ENCODE measurements at places on chromosomes 6 and 20. TPM values are rescaled to one million over a fixed set of nuclear protein-coding genes. Genes with fewer than 3 reads are reported as not detected.

PHF3 gene
- total RNA-seq, result 45.6 TPM

OOEP gene
- not detected for total RNA-seq

ESR1 gene
- total RNA-seq, result 0.38 TPM

PRSS16 gene
- total RNA-seq, result 1.9 TPM

DNA sequence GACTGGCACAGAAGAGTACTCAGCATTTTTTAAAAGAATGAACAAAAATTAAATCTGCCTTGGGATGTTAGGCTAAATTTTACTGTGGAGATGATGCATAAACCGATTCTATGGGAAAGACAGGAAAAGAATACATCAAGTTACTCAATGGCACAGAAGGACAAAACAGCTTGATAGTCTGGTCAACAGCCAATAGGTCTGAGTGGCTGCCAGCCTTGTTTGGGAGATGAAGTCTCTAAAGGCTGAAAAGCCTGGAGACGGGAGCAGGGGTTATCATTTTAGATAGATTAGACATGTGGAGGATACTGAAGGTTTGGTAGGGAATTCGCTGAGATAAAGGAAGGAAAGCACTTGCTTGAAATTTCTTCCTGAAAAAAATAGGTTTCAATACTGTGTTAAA is 56.3 kb upstream of the LAMA2 start:
- DNase-seq, result no peak
- H3K4me1 ChIP-seq, result no peaks in the 10 kb centered on the region
- peaks cover 7% of the 10 kb centered on the region for H3K27me3 ChIP-seq

DNA sequence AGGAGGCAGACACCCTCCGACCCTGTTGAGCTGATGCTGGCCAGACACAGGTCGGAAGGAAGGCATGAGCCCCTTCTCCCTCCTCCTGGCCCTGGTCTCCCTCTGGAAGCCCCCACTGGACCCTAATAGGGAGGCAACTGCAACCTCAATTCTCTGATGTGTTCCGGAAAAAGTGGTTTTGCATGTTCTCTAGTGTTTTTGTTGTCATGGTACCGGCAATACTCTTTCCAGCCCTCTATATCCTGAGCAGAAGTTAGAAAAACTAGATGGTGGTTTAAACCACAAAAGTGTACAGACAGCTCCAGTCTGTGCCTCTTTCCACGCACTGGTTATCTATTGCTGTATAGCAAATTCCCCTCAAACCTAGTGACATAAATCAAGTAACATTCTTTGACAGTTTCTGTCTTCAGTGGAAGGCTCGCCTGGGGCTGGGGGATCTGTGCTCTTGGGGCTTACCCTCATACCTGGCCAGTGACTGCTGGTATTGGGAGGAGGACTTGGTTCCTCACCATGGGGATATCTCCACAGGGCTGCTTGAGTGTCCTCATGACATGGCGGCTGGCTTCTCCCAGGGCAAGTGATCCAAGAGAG is 37.0 kb downstream of the SYTL3 start:
- H3K4me3 ChIP-seq, result no peak overlapping the region

DNA sequence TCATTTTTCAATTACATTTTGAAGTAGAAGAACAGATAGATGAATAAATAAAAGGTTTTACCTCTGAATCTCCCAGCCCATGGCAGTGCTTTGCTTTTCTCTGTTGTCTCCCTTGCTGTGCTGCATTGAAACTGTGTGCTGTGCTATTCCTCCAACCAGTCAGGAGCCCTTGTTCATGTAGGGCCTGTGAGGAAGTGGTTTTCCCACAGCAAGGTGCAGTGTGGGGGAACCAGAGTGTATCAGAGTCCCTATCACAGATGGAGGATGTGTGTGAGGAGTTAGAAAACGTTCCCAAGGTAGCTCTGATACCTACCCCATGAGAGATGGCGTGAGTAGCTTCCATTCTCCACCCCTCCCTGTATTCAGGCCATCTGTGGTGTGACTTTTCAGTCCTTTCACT is 72.8 kb upstream of the RALGAPA2 start:
- no peak overlapping the region for H3K27ac ChIP-seq
- H3K4me1 ChIP-seq, result no peaks in the 10 kb centered on the region
- H3K36me3 ChIP-seq, result no peaks in the 10 kb centered on the region
- H3K4me3 ChIP-seq, result no peak overlapping the region

GRCh38 chr6:5497896-5498578 is 236.7 kb downstream of the FARS2 start:
- H3K4me1 ChIP-seq, result peaks cover 21% of the 10 kb centered on the region
- H3K27me3 ChIP-seq, result no peaks in the 10 kb centered on the region
- DNase-seq, result no peak
- peak overlapping the region; percentile 46 for H3K27ac ChIP-seq
- peaks cover 7% of the 10 kb centered on the region for H3K36me3 ChIP-seq
- H3K4me3 ChIP-seq, result no peak overlapping the region

DNA sequence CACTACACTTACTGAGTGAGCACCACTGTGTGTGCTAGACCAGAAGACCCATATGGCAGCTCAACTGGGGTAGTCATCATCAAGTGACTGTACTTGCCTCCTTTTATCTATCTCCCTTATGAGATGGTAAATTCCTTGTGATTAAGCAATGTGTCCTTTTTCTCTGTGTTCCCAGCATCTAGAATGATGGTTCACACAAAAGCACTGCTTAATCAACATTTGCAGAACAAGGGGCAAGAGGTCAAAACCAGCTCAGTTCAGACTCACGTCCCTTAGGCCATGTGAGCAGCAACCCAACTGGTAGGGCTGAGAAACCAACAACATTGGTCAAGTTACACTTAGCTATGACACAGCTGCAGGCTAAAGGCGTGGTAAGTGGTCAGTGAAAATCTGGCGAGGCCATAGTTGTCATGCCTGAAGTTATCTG is 10.0 kb downstream of the TRAM2 start:
- no peaks in the 10 kb centered on the region for H3K36me3 ChIP-seq
- no peak for DNase-seq

DNA sequence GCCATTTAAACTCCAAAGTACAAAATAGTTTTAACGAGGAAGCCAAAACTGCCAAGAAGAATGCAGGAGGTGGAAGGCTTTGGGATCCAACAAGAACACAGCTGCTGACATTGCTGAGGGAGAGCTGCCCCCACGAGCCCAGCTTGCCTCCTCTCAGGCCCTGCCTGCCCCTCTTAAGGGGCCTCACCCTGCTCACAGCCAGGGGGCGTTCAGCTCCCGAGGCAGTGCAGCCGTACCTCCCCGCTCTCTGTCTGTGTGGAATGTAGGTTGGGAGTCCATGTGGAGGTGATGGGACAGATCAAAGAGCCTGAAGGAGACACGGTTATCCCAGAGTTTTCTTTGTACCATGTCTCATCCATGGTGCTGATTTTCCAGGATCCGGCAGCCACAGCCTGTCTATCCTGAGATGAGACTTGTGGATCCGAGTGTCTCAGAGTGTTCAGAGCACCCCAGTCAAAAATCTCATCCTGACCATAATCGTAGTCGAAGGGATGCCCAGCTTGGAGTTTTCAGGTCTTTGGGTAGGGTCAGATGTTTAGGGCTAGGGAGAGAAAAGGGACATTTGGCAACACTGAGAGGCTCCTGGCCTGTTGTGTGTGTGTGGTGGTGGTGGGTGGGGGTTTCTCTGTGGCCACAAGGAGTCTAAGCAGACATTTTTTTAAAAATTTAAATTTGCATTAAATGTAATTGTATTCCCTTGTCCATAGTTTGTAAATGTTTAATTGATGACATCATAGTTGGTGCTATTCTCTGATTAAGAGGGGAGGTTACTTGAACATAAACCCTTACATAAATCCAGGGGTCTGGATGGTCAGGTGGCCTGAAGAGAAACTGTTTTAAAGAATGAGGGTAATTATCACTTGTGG is 111.4 kb upstream of the CLDN20 start:
- peak overlapping the region; percentile 98 for H3K27ac ChIP-seq
- H3K27me3 ChIP-seq, result no peaks in the 10 kb centered on the region
- no peak overlapping the region for H3K4me3 ChIP-seq
- H3K4me1 ChIP-seq, result peaks cover 79% of the 10 kb centered on the region
- H3K36me3 ChIP-seq, result peaks cover 23% of the 10 kb centered on the region

GRCh38 chr20:61654726-61655125 is 402.7 kb downstream of the CDH4 start:
- no peaks in the 10 kb centered on the region for H3K36me3 ChIP-seq
- DNase-seq, result no peak
- H3K27ac ChIP-seq, result no peak overlapping the region
- H3K4me1 ChIP-seq, result no peaks in the 10 kb centered on the region
- H3K27me3 ChIP-seq, result no peaks in the 10 kb centered on the region

DNA sequence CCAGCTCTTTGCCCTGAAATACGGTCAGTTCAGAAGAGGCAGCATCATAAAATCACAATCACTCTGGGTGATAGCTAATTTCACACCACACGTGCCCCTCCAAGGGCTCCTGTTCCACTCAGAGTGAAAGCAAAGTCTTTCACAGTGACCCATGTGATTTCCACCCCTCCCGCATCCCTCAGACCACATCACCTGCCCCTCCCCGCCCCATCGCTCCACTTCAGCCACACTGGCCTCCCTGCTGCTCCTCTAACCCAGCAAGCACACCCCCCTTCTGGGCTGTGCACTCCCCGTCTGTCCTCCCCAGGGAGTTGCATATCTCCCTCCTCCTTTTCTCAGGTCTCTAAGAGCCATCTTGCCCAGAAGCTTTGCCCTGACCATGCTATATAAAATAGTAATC is 74.5 kb downstream of the PSMG4 start:
- peaks cover 10% of the 10 kb centered on the region for H3K4me1 ChIP-seq
- no peaks in the 10 kb centered on the region for H3K36me3 ChIP-seq
- H3K27me3 ChIP-seq, result peaks cover 2% of the 10 kb centered on the region
- DNase-seq, result no peak
- H3K27ac ChIP-seq, result no peak overlapping the region

GRCh38 chr6:71979911-71980310 is 93.6 kb downstream of the RIMS1 start:
- H3K27ac ChIP-seq, result no peak overlapping the region
- H3K36me3 ChIP-seq, result no peaks in the 10 kb centered on the region
- H3K4me3 ChIP-seq, result no peak overlapping the region
- DNase-seq, result no peak
- H3K4me1 ChIP-seq, result no peaks in the 10 kb centered on the region
- no peaks in the 10 kb centered on the region for H3K27me3 ChIP-seq

- H3K36me3 ChIP-seq, result no peaks in the 10 kb centered on the region
- no peak overlapping the region for H3K4me3 ChIP-seq
- peaks cover 14% of the 10 kb centered on the region for H3K4me1 ChIP-seq
- no peaks in the 10 kb centered on the region for H3K27me3 ChIP-seq
- no peak overlapping the region for H3K27ac ChIP-seq
- no peak for DNase-seq
These were observed 47.8 kb downstream of the PLCG1 start for GRCh38 chr20:41185013-41185757.

GRCh38 chr20:25622450-25623224 is 1.2 kb downstream of the NANP start:
- H3K27ac ChIP-seq, result peak overlapping the region; percentile 95
- peak overlapping the region; percentile 84 for H3K4me3 ChIP-seq
- no peak for DNase-seq
- H3K36me3 ChIP-seq, result peaks cover 27% of the 10 kb centered on the region
- peaks cover 16% of the 10 kb centered on the region for H3K4me1 ChIP-seq

GRCh38 chr20:677957-678356 is 2.4 kb upstream of the SCRT2 start:
- no peak for DNase-seq
- H3K4me3 ChIP-seq, result no peak overlapping the region
- no peak overlapping the region for H3K27ac ChIP-seq
- no peaks in the 10 kb centered on the region for H3K36me3 ChIP-seq

- peak overlapping the region; percentile 27 for H3K27ac ChIP-seq
- H3K36me3 ChIP-seq, result peaks cover 46% of the 10 kb centered on the region
- H3K27me3 ChIP-seq, result no peaks in the 10 kb centered on the region
- DNase-seq, result no peak
These were observed 36.9 kb downstream of the SNX9 start for GRCh38 chr6:157859775-157860504.

GRCh38 chr20:62063315-62063980 is 2.2 kb downstream of the TAF4 start:
- H3K4me3 ChIP-seq, result peak overlapping the region; percentile 75
- H3K4me1 ChIP-seq, result peaks cover 66% of the 10 kb centered on the region
- no peak overlapping the region for H3K27ac ChIP-seq
- no peaks in the 10 kb centered on the region for H3K27me3 ChIP-seq

- H3K27ac ChIP-seq, result no peak overlapping the region
- H3K4me3 ChIP-seq, result no peak overlapping the region
- DNase-seq, result no peak
- no peaks in the 10 kb centered on the region for H3K27me3 ChIP-seq
These were observed 266.5 kb upstream of the RIMS1 start for GRCh38 chr6:71619836-71620235.

GRCh38 chr6:154848580-154848979 is 115.4 kb downstream of the SCAF8 start:
- peaks cover 24% of the 10 kb centered on the region for H3K36me3 ChIP-seq
- peaks cover 33% of the 10 kb centered on the region for H3K4me1 ChIP-seq
- no peaks in the 10 kb centered on the region for H3K27me3 ChIP-seq
- H3K4me3 ChIP-seq, result no peak overlapping the region
- no peak overlapping the region for H3K27ac ChIP-seq

DNA sequence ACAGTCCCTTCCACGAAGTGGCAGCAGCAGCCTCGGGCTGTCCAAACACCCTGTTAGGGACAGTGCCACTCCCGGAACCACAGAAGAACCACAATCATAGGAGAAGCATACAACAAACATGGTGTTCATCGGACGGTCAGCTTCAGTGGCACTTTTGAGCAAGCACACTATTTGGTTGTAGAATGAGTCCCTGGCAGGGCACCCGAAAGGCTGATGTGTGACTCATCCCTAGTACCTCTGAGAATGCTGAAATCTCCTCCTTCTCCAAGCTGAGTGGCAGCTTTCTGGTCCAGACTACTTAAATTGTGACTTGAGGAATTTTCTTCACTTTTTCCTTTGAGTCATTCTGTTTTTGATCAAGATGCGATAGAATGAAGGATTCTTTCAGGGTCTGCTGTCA is 282.5 kb downstream of the ESR1 start:
- no peaks in the 10 kb centered on the region for H3K27me3 ChIP-seq
- no peak overlapping the region for H3K27ac ChIP-seq
- peaks cover 2% of the 10 kb centered on the region for H3K4me1 ChIP-seq
- no peak for DNase-seq
- H3K4me3 ChIP-seq, result no peak overlapping the region

- H3K27ac ChIP-seq, result no peak overlapping the region
- peak; percentile 39 for DNase-seq
- H3K36me3 ChIP-seq, result peaks cover 7% of the 10 kb centered on the region
- no peak overlapping the region for H3K4me3 ChIP-seq
- H3K4me1 ChIP-seq, result peaks cover 29% of the 10 kb centered on the region
These were observed 193.0 kb downstream of the ZFAND3 start for GRCh38 chr6:38012573-38012972.

DNA sequence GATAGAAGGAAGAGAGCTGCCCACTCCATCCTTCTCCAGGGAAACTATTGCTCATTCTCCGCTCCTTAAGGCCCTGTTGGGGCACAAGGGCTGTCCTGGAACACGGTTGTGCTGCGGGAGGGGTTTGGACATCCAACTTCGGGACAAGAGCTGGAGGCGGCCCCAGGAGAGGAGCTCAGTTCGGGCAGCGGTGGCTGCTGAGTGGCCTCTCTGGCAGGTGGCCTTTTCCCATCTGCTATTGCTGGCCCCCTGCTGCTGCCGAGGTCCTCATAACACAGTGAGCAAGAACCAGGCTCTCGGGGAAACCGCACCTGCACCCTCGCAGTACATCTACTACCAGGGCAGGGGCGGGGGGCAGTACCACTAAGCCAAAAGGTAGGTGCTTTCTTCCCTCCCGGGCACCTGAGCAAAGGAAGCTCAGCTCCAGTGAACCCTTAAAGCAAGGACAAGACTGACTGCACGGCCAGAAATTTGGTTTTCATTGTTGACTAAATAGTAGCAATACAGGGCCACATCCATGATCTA is 63.7 kb downstream of the PSMG4 start:
- DNase-seq, result no peak
- no peaks in the 10 kb centered on the region for H3K27me3 ChIP-seq
- H3K4me3 ChIP-seq, result no peak overlapping the region
- peaks cover 30% of the 10 kb centered on the region for H3K4me1 ChIP-seq

GRCh38 chr20:47293631-47294030 is 62.9 kb downstream of the ZMYND8 start:
- peaks cover 13% of the 10 kb centered on the region for H3K4me1 ChIP-seq
- no peak for DNase-seq
- H3K4me3 ChIP-seq, result no peak overlapping the region
- peak overlapping the region; percentile 69 for H3K27ac ChIP-seq

All from activated CD8-positive, alpha-beta T cell treated with anti-CD3 and anti-CD28 coated beads for 36 hours (primary cell).